Endothelial cell of coronary artery (primary cell): ENCODE measurements at places on chromosomes 1 and 21. TPM values are rescaled to one million over a fixed set of nuclear protein-coding genes. Genes with fewer than 3 reads are reported as not detected.

The TRIM17 gene
- total RNA-seq: not detected in 2 replicates

The MRAP gene
- not detected in 2 replicates for total RNA-seq

The ABCG1 gene
- 41.6 and 50.8 TPM in 2 replicates for total RNA-seq

The CR1 gene
- not detected in 2 replicates for total RNA-seq

The STUM gene
- not detected in 2 replicates for total RNA-seq

The PLD5 gene
- not detected in 2 replicates for total RNA-seq

The FCAMR gene
- not detected in 2 replicates for total RNA-seq

The AMIGO1 gene
- 1.4 and 2.3 TPM in 2 replicates for total RNA-seq

The SCNM1 gene
- 20.8 and 21.0 TPM in 2 replicates for total RNA-seq

The DNASE2B gene
- total RNA-seq: not detected in 2 replicates

The TCHHL1 gene
- not detected in 2 replicates for total RNA-seq

The ACOT11 gene
- total RNA-seq: 1.5 and 3.8 TPM in 2 replicates

The LY9 gene
- not detected in 2 replicates for total RNA-seq

The CD1E gene
- total RNA-seq: not detected in 2 replicates

The SPRR1B gene
- total RNA-seq: not detected in 2 replicates

The DIO1 gene
- not detected in 2 replicates for total RNA-seq

The ASCL5 gene
- total RNA-seq: not detected in 2 replicates

The SH2D2A gene
- 0.09 and 0.19 TPM in 2 replicates for total RNA-seq

The MMP23B gene
- 1.1 and 2.8 TPM in 2 replicates for total RNA-seq

The SYNC gene
- total RNA-seq: 7.0 and 12.3 TPM in 2 replicates

The LRRC71 gene
- total RNA-seq: 0.36 TPM in 1 of 2 replicates, not detected in the other

The PADI1 gene
- 0.09 TPM in 1 of 2 replicates, not detected in the other for total RNA-seq

The TBX19 gene
- 0.18 and 0.38 TPM in 2 replicates for total RNA-seq

The SLC6A9 gene
- 0.09 and 7.2 TPM in 2 replicates for total RNA-seq

The TTC34 gene
- under 0.01 and 0.09 TPM in 2 replicates for total RNA-seq

The RNPEP gene
- 32.6 and 42.4 TPM in 2 replicates for total RNA-seq

The SUSD4 gene
- under 0.01 TPM in 1 of 2 replicates, not detected in the other for total RNA-seq

The CD2 gene
- total RNA-seq: not detected in 2 replicates

The LCE3D gene
- total RNA-seq: not detected in 2 replicates

The ITLN2 gene
- 0.18 and 1.3 TPM in 2 replicates for total RNA-seq

The OR2T5 gene
- total RNA-seq: not detected in 2 replicates

The TBX15 gene
- total RNA-seq: under 0.01 and 0.28 TPM in 2 replicates

The S100A8 gene
- total RNA-seq: not detected in 2 replicates

The TTC22 gene
- not detected in 2 replicates for total RNA-seq

The SPOCD1 gene
- 33.4 and 49.5 TPM in 2 replicates for total RNA-seq
